ENCODE measurements at places on chromosomes 13 and 19. TPM values are rescaled to one million over a fixed set of nuclear protein-coding genes. Genes with fewer than 3 reads are reported as not detected.

Gene NKG7
- 9.8 TPM for polyA plus RNA-seq

DNA sequence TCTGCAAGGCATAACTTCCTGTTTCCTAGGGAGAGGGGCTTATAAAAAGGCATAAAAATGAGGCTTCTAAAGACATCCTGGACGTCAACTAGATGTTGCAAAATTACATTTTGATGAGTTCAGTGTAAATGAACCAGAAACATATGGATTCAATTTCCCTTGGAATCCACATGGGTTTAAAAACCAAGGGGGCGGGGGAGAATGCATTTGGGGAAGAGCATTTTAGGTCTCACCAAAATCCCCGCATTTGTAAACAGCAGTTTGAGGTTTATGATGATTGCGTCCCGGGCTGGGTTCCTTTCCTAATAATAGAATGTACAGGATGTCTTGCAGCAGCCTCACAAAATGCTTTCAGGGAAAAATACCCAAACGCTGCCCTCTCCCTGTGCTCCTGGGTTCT is 407.8 kb downstream of the ZNF536 start:
- DNase-seq: no peak

GRCh38 chr19:49154279-49154678 is 917 bp downstream of the HRC start:
- no peak for DNase-seq

GRCh38 chr13:100746953-100747683 is 72.5 kb upstream of the TMTC4 start:
- no peak for DNase-seq

GRCh38 chr19:46976845-46977320 is 42.8 kb upstream of the NPAS1 start:
- no peak for DNase-seq

DNA sequence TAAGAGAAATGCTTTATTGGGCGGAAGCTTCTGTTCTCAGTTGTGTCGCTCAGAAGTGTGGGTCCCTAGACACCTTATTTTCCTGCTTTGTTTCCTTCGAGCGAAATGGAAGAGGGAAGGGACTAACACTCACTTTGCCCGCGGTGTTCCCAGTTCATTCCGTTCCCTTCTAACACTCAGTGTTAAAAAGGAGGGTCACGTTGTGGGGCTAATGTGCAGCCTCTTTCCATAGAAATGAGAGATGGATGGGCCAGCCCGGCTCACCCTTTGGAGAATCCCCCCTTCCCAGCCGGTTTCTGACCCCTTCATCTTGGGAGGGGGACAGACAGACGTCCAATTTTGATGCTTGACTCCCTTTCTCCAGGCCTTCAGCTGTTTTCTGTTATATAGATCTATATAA is 2.3 kb downstream of the ATP11A start:
- no peak for DNase-seq

Gene TUBA3C
- not detected for polyA plus RNA-seq

DNA sequence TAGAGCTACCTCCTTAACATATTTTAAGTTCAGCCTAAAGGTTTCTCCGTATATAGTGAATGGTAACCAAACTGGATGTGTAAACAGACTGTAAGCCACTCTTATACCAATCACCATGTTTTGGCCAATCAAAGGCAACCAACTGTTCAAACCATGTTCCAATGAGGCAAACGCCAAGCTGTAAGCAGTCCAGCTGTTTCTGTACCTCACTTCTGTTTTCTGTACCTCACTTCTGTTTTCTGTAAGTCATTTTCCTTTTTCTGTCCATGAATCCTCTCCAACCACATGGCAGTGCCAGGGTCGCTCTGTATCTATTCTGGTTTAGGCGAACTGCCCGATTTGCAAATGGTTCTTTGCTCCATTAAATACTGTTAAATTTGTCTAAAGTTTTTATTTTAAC is 24.4 kb downstream of the COMMD6 start:
- no peak for DNase-seq

DNA sequence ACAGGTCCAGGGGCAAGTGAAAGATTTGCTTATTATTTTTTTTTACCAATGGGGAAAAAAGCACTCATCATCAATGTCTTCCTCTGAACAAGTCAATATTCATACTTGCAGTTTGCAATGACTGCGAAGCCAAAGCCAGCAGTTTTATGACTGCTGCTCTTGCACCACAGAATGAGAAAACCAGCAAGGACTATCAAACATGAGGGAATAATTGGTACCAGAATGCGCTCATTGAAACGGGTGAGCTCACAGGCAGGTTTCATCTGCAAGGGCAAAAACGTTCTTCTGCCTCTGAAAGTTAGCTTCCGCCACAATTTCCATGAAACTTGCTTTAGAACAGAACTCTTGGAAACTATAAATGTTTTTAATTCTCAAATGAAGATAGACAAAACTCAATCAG is 5.5 kb downstream of the DLEU7 start:
- no peak for DNase-seq

DNA sequence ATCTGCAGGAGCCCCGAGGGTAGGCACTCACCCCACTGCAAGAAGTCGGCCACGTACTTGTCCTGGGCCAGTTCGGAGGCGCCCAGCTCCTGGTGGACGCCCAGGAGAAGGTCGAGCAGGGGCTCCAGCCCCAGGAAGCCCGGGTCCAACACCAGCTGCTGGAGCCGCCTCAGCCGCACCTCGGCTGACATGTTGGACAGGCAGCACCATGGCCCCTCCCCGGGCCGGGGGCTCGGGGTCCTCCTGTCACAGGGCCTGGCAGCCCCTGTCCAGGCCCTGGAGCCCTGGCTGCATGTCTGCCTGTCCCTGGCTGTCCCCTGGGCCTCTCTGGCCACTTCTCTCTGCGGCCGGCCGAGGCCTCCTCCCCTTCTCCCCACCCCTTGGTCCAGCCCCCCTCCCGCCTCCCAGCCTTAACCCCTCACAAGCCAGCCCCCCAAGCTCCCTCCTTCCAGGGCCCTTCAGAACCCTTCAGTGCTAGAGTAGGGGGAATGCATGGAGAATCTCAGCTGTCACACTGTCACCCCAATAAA is at the start of gene DMPK:
TSS of gene DMPK (minus strand) at position 329 of the 530 bp plus-strand sequence. CDS start at position 191, 138 bp downstream.
- DNase-seq: no peak

- no peak for DNase-seq
Measured at GRCh38 chr13:92384410-92384809, 842.2 kb upstream of the GPC6 start.

DNA sequence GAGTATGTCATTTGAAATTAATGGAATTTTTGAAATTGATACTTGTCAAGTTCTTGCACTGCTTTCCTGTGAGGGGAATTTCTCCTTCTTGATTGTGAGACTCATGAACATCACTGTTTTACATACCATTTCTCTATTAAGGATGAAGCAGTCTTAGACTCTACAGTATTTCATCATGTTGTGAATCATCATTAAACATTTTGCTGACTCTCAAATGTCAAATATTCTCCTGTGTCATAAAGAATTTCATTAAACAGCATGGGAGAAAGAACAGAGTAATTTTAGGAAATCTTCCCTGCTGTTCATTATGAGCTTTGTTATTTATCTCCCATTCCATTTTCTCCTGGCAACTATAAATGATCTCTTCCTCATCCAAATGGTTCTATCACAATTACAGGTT is 729.0 kb downstream of the PCDH9 start:
- DNase-seq: no peak

DNA sequence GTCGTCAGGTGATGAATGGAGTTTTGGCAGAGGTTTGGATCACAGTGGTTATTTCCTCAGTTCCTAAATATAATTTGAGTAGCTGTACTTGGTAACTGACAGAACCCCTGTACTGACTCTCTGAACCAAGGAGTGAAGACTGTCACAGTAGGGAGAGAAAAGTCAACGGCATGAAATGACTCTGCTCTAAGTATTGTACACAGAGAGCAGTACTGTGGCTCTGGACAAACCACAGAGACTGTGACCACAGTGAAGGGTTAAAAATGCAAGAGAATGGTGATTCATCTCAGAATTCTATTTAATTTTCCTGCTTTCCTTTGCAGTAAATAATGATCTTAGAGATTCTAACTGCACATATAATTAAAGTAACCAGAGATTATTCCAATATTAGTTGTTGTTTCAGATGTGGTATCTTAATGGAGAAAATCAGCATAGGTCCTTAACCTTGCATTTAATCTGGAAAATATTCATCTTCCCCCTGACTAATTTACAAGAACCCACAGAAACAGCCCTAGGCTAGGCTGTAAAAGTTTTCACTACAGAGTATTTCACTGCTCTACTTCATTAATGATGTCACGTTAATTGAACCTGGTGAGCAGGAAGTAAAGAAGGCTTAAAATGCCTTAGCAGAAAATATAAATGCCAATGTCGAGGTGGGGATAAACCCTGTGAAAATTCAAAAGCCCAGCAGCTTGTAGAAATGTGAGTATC is 221.9 kb downstream of the LIG4 start:
- no peak for DNase-seq

DNA sequence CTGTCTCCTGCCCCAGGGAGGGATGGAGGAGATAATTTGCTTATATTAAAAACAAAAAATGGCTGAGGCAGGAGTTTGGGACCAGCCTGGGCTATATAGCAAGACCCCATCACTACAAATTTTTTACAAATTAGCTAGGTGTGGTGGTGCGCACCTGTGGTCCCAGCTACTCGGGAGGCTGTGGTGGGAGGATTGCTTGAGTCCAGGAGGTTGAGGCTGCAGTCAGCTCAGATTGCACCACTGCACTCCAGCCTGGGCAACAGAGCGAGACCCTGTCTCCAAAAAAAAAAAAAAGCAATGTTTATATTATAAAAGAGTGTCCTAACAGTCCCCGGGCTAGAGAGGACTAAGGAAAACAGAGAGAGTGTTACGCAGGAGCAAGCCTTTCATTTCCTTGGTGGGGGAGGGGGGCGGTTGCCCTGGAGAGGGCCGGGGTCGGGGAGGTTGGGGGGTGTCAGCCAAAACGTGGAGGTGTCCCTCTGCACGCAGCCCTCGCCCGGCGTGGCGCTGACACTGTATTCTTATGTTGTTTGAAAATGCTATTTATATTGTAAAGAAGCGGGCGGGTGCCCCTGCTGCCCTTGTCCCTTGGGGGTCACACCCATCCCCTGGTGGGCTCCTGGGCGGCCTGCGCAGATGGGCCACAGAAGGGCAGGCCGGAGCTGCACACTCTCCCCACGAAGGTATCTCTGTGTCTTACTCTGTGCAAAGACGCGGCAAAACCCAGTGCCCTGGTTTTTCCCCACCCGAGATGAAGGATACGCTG is 184.0 kb downstream of the KDM4B start:
- no peak for DNase-seq

Gene ZNF606
- 9.4 TPM for polyA plus RNA-seq

DNA sequence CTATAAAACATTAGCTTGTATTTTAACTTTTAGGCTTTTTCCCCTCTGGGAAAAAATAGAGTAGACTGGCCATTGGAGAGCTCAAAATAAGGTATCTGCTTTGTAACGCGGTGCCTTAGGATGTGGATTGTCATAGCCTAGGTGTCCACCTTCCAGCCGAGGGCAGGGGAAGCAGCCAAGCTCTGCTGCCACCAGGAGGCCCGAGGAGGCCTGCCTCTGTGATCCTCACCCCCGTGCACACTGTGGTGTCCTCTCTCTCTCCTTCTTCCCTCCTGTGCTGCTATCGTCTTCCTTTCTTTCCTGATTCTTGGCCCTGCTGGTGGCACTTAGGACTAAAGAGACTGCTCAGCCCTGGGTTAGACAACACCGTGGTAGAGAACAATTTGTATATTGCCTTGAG is 11.3 kb downstream of the HNRNPM start:
- no peak for DNase-seq
